ENCODE measurements at places on chromosomes 3 and 15. TPM values are rescaled to one million over a fixed set of nuclear protein-coding genes. Genes with fewer than 3 reads are reported as not detected.

Gene ZNF662
- polyA plus RNA-seq, result 18.9 TPM

Gene SH2D7
- polyA plus RNA-seq, result 0.44 TPM

Gene DLEC1
- 0.75 TPM for polyA plus RNA-seq

Gene IRAK2
- 0.97 TPM for polyA plus RNA-seq

Gene STAB1
- 30.5 TPM for polyA plus RNA-seq

Gene ZBBX
- polyA plus RNA-seq, result 6.7 TPM

Gene HTR3E
- not detected for polyA plus RNA-seq

Gene MED12L
- polyA plus RNA-seq, result 2.2 TPM

Gene CDC25A
- polyA plus RNA-seq, result 11.2 TPM

Gene CCK
- polyA plus RNA-seq, result 0.23 TPM

- DNase-seq, result no peak
Observed at GRCh38 chr3:110789315-110789714, 282.3 kb upstream of the NECTIN3 start.

GRCh38 chr3:148879256-148879655, 14.2 kb downstream of the CPA3 start:
- no peak for DNase-seq

DNA sequence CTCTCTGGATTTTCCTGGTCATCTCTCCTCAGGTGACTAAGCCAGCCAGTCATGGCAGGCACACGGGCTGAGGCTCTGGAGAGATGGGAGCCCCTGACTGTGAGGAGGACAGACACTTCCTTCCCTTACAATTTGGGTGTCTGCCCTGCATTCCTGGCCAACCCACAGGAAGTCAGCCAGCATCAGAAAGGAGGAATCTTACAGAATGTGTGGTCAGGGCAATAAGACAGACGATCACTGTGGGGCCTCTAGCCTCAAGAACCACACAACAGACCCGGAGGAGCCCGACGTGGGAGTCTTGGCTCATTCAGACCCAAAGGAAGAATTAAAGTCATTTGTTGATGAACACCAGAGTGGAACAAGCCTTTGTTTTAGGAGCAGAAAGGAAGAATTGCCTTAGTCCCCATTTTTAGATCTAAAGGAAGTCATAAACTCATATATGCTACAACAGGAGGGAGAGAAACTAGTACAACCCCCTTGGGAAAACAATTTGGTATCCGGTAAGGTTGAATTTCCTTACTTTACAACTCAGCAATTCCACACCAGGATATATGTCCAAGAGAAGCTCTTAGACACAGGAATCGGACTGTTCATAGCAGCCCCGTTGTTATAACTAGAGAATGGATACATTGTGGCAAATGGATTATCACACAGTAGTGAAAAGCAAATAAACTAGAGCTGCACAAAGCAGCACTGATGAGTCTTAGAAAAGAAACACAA, 62.2 kb downstream of the ABTB1 start:
- DNase-seq, result no peak

DNA sequence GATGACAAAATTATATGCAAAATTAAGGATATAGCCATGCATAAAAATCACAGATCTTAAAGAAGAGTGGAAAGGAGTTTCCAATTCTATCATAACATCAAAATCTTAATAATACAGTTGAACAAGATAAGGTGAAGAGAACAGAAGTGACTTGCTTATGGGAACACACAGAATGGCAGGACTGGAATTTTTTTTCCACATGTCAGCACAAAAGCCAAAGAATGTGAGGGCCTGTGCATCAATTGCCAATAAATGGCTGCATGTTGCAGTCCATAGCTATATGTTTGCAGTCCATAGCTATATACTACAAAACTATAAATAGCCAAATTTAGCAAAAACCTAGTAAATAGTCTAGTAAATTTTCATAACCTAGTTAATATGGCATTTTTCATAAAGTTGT, 10.4 kb upstream of the MB21D2 start:
- no peak for DNase-seq

GRCh38 chr3:60125686-60126085, 1075.9 kb upstream of the CFAP20DC start:
- no peak for DNase-seq

GRCh38 chr3:140922634-140923033, 19.0 kb upstream of the SLC25A36 start:
- DNase-seq, result no peak

DNA sequence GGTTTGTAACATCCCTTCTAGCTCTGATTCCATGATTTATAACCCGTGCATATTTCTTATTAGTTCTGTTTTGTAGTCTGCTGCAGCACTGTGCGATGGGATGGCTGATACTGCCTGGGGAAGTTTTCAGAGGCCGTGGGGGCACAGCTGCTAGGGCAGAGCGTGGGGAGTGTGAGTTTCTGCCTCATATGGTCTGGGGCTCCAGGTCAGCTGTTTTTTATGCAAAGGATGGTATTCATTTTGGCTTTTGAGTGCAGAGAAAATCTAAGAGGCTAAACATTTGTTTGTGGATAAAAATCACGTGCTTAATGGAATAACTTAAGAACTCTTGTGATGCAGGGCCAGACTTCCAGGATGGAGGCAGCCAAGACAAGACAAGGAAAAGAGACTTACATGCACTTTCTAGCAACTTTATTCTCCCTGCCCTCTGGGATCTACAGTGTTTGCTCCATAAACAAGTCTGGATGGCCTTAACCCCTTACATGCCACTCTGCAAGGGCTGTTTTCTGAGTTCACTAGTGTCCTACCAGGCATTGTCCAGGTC, 45.5 kb upstream of the CFAP161 start:
- no peak for DNase-seq

DNA sequence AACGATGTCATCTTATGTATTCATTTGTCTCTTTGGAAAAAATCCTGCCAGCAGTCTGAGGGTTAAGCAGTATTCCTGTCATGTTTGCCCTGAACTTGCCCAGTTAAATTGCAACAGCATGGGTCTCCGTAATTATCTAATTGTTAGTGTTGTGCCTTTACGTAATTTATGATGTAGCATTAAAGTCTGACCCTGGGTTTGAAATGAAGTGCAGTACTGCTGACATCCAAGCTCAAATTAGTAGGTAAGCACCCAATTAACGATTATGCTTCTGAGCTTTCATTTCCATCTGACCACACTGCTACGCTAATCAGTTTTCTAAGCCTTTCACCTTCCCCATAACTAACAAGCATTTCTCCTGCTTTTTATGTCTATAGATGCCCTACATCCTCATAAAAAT, 241.8 kb downstream of the ARRDC4 start:
- no peak for DNase-seq

DNA sequence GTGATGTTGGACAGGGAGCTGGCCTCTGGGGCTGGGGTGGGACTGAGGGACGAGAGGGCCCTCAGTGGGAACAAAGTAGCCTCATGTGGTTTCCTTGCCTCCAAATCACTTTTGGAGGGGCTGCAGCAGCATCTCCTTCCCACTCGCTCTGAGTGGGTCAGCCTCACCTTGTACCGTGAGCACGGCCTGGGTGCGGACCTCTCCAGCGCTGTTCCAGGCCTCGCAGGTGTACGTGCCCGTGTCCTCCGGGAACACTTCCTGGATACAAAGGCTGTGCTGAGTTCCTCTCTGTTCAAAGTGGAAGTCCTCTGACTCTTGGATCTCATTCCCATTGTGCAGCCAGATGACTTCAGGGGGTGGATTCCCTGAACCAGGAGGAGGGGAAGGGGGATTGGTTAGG, 123.7 kb upstream of the HACD2 start:
- DNase-seq, result no peak

GRCh38 chr3:66196633-66197032, 24.2 kb upstream of the SLC25A26 start:
- DNase-seq, result no peak

- DNase-seq, result no peak
Observed at GRCh38 chr3:157523814-157524213, 20.6 kb upstream of the VEPH1 start.

DNA sequence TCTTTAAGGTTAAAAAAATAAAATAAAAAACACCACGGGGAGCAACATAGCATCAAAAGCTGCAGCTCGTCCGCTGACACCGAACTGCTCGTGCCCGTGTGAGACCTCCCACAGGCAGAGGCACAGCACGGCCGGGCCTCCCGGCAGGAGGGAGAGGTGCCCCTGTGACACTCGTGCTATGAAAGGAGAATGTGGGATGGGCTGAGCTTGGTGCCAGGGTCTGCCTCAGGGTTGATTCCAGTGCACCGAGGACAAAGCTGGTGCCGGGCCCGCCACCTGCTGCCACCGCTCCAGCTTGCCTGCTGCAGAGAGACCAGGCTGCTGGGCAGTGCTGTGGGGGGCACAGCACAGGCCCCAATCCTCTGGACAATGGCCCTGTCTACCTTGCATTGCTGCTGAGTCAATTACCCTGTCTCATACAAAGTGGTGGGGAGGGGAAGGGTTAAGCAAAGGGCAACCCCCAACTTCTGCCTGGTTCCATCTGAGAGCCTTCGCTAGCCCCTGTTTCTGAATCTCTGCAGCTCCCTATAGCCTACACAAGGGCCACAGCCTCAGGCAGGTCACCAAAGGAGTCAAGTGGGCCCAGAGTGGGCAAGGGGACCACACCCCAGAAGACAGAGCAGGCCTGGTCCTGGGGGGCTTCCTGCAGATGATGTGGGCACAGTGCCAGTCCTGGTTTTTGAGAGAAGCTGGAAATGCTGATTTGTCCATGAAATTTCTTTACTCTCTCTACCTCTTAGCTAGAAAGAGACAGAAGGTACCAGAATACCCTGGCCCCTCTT, 74.0 kb upstream of the SNRPA1 start:
- DNase-seq, result no peak

DNA sequence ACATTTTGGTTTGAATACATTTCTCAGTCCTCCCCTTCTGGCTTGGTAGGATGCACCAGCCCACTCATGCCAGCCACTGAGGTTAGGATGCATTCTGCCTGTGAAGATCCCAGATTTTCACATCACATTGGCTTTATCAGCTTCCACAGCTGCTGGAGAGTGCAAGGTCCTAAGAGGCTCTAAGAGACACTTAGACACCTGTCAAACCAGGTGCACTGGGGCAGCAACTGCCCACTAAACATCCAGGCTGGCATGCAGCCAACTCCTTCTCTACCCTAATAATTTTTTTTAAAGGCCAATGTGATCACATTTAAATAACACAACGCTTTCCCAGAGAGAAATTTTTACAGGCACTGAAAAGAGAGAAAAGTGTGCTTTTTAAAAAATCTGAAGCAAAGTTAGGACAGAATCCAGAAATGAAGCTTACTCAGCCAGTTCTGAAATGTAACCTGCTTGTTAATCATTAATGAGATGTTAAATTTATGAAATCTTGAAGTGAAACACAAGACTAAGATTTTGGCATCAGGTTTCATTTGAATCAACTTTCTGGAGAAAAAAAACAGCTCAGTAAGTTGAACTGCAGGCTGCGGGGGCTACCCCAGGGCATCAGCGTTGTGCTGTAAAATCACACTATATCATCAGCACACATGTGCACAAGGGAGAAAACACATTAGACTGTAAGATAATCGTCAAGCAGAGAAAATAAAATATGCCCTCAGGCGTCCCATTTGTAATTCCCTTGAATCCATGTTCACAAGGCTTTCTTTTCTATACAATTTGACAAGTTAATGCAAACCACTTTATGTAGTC, 312.9 kb downstream of the ZBBX start:
- DNase-seq, result no peak

DNA sequence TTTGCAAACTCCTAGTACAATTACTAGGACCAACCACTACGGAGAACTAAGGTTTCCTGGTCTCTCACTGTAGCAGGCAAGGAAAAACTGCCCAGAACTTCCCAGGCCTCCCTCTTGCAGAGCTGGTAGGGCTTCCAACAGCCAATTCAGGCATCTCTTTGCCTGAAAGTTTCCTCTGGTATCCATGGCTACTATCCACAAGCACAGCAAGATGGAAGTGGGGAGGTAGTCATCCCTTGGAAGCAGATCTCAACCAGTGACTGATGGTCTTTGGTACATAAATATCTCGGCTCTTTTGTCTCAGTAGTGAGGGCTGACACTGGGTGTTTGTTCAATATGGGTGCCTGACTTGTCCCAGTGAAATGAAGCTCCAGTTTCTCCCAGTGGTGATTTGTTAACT, 201.3 kb upstream of the MRPL3 start:
- no peak for DNase-seq

- no peak for DNase-seq
Observed at GRCh38 chr3:111862415-111862814, 3.4 kb downstream of the PHLDB2 start.

DNA sequence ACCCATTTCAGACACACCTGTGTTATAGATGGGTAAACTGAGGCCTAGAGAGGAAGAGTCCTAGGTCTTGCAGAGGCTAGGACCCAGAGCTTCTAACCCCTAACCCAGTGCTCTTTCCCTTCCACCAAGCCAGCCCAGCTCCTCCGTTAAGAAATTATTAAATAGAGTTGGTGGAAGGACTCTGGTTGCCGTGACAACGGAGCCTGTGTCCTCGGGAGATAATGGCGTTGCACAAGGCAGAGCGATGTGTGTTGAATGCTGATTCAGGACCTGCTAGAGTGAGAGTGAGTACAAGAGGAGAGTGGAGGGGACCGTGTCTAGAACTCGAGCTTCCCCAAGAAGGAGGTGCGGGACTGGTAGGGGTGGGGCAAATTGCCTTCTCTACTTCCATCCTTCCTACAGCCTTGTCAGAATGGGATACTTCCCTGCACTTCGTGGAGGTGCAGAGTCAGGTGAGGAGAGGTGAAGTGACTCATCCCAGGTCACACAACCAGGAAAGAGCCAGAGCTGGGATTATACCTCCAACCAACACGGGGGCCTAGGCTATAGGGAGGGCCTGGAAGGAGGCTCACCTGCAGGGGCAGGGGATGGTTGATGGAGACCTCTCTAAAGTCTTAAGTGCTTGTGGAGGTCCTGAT, 8.6 kb downstream of the SLC6A1 start:
- no peak for DNase-seq

DNA sequence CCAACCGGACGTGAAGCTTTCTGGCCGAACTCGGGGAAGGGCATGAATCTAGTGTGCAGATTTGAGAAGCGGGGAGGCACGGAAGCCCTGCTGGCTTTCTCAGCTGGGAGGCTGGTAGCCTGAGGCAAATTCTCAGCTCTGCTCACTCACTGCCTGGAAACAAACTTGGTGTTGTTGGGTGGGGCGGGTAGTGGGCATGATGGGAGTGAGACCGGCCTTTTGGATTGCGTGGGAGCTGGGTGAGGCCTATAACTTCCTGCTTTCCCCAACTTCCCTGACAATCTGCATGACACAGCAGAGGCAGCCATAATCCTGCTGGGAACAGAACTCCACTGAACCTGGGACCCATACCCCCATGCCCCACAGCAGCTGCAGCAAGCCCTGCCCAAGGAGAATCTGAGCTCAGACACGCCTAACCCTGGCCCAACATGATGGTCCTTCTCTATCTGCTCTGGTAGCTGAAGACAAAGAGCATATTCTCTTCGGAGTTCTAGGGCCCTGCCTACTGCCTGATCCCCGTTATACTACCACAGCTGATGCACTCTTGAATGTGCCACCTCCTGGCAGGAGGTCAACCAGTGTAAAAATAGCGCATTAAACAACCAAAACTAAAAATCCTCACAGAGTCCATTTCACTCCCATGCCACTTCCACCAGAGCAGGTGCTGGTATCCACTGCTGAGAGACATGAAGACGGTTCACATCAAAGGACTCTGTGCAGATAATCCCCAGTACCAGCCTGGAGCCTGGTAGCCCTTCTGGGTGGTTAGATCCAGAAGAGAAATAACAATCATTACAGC, 44.7 kb downstream of the CEP70 start:
- no peak for DNase-seq

- no peak for DNase-seq
Observed at GRCh38 chr3:149090461-149090860, 4.1 kb upstream of the HLTF start.

- DNase-seq, result no peak
Observed at GRCh38 chr3:134338516-134339261, 35.6 kb downstream of the AMOTL2 start.

Measured in right renal cortex interstitium (tissue), 3 donors.